ENCODE measurements at places on chromosomes 3 and 15. TPM values are rescaled to one million over a fixed set of nuclear protein-coding genes. Genes with fewer than 3 reads are reported as not detected.
A peak's percentile ranks its signal among the peaks of the same experiment; 100 is the strongest.

ACVR2B gene
- total RNA-seq: 7.0 TPM

ITGA11 gene
- 0.73 TPM for total RNA-seq

CYP8B1 gene
- total RNA-seq: not detected

NCEH1 gene
- 9.6 TPM for total RNA-seq

RBP2 gene
- not detected for total RNA-seq

SAMMSON gene
- not detected for total RNA-seq

GHSR gene
- not detected for total RNA-seq

DNA sequence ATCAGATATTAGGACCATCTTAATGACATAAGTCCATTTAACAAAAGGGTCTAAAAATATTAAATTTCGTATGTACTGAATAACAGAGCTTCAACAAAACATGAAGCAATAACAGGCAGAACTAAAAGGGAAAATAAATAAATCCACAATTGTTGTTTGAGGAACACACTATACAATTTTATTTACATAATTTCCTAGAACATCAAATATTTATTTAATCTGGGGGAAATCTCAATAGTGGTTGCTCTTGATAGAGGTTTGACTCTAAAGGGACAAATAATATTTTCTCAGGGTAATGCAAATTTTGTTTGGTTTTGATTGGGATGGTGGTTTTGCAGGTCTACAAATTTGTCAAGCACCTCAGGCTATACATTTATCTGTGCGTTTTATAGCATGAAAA lies 90.3 kb downstream of the BCHE start:
- no peak overlapping the region for H3K4me3 ChIP-seq
- H3K27ac ChIP-seq: no peak overlapping the region
- DNase-seq: no peak
- H3K36me3 ChIP-seq: no peaks in the 10 kb centered on the region
- no peaks in the 10 kb centered on the region for H3K4me1 ChIP-seq

DNA sequence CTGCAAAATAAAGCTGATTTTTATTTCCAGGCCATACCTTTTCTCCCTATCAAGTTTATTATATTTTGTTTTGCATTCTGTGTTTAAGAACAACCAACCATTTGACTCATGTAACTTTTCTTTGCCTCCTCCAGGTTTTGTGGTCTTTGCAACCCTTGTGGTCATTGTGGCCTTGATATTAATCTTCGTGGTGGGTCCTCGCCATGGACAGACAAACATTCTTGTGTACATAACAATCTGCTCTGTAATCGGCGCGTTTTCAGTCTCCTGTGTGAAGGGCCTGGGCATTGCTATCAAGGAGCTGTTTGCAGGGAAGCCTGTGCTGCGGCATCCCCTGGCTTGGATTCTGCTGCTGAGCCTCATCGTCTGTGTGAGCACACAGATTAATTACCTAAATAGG lies 27.6 kb downstream of the NIPA2 start:
- DNase-seq: no peak
- no peak overlapping the region for H3K4me3 ChIP-seq
- no peaks in the 10 kb centered on the region for H3K27me3 ChIP-seq
- peaks cover 70% of the 10 kb centered on the region for H3K36me3 ChIP-seq

DNA sequence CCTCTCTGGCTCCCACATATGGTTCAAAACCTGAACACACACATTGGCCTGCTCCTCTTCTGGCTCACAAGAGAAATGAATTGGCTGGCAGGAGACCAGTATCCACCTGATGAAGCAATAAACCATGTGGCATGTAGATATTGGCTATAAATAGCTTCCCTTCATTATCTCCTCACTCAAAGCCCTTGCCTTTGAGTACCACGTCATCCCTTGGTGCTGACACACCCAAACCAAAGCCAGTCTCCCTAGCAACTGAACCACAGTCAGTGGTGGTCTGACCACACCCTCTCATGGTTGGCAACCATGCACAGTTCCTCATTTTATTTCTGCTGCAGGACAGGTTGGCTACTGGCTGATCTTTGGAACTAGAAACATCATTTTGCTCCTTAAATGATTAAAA lies 98.8 kb downstream of the ZNF621 start:
- peak; percentile 86 for DNase-seq
- H3K27ac ChIP-seq: no peak overlapping the region
- peaks cover 26% of the 10 kb centered on the region for H3K36me3 ChIP-seq
- H3K4me1 ChIP-seq: peaks cover 15% of the 10 kb centered on the region
- no peak overlapping the region for H3K4me3 ChIP-seq

DNA sequence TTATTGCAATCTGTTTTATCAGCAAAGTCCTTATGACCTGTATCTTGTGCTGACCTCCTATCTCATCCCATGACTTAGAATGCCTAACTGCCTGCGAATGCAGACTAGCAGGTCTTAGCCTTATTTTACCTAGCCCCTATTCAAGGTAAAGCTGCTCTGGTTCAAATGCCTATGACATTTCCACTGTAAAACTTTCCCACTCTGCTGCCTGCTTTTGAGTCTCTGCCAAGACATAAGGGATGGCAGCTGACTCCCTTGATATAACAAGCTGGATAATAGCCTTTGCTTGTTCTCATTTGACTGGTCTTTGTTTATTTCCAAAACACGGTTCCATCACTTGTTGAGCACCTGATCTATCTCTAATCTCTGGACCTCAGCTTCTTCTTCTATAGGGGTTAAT lies 131.9 kb upstream of the STRIT1 start:
- H3K27me3 ChIP-seq: no peaks in the 10 kb centered on the region
- no peaks in the 10 kb centered on the region for H3K36me3 ChIP-seq
- no peaks in the 10 kb centered on the region for H3K4me1 ChIP-seq
- no peak for DNase-seq
- H3K27ac ChIP-seq: no peak overlapping the region

- DNase-seq: no peak
- peaks cover 29% of the 10 kb centered on the region for H3K27me3 ChIP-seq
- H3K27ac ChIP-seq: no peak overlapping the region
- H3K36me3 ChIP-seq: no peaks in the 10 kb centered on the region
- H3K4me3 ChIP-seq: no peak overlapping the region
Observed at GRCh38 chr3:115862849-115863248, 239.5 kb downstream of the GAP43 start.

GRCh38 chr3:4805662-4806061 lies 173.6 kb upstream of the BHLHE40 start:
- H3K27me3 ChIP-seq: no peaks in the 10 kb centered on the region
- H3K36me3 ChIP-seq: peaks cover 74% of the 10 kb centered on the region
- peak overlapping the region; percentile 79 for H3K27ac ChIP-seq
- H3K4me3 ChIP-seq: peak overlapping the region; percentile 58
- peaks cover 71% of the 10 kb centered on the region for H3K4me1 ChIP-seq

- peaks cover 23% of the 10 kb centered on the region for H3K27me3 ChIP-seq
- H3K27ac ChIP-seq: no peak overlapping the region
- H3K36me3 ChIP-seq: no peaks in the 10 kb centered on the region
- H3K4me1 ChIP-seq: no peaks in the 10 kb centered on the region
Observed at GRCh38 chr15:100760357-100760903, 119.2 kb upstream of the ALDH1A3 start.

DNA sequence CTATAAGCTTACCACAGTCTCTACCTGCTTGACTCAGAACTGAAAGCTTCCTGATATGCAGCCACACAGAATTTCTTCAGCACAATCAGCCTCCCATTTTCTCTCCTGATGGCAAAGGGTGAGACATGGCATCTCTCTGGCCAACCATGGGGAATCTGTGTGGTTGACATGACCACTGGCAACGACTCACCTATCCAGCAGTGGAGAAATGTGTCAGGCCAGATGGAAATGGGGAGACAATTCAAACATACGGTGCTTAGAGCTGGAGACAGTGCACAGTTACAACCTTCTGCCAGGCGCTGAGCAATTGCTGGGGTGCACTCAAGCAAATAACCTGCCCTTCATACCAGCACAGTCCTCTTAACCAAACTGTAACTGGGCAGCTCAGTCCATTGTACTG lies 3.6 kb downstream of the ZNF385D start:
- no peak for DNase-seq
- no peaks in the 10 kb centered on the region for H3K4me1 ChIP-seq
- H3K27me3 ChIP-seq: no peaks in the 10 kb centered on the region

GRCh38 chr3:4290272-4290893 lies 12.8 kb upstream of the SETMAR start:
- no peaks in the 10 kb centered on the region for H3K4me1 ChIP-seq
- no peak overlapping the region for H3K27ac ChIP-seq
- no peak for DNase-seq
- H3K4me3 ChIP-seq: no peak overlapping the region
- H3K27me3 ChIP-seq: peaks cover 12% of the 10 kb centered on the region

DNA sequence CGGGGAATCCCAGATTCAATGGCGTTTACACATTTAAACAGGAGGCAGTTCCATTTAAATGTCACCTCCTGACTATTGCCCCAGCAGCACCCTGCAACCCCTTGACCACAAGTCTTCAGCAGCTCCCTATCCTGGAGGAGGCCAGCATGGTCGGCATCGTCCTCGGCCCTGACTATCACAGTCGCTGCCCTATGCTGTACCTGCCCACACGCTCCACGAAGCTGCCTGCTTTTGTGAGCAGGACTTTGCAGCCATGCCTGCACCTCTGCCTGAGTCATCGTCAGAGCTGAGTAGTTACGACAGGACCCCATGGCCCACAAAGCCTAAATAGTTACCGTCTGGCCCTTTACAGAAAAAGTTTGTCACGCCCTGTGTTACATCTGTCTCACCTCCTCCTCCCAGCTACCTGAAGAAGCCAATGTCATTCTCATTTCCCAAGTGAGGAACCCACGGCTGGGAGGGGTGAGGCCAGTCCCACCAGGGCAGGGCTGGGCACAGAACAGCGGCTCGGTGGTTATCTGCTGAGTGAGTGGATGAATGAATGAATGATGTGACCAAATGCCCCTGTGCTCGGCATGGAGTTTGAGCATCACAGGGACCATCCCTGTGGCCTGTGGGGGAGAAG lies 47.8 kb upstream of the IQSEC1 start:
- no peak overlapping the region for H3K4me3 ChIP-seq
- peaks cover 5% of the 10 kb centered on the region for H3K27me3 ChIP-seq
- no peak for DNase-seq
- no peak overlapping the region for H3K27ac ChIP-seq
- H3K36me3 ChIP-seq: no peaks in the 10 kb centered on the region

DNA sequence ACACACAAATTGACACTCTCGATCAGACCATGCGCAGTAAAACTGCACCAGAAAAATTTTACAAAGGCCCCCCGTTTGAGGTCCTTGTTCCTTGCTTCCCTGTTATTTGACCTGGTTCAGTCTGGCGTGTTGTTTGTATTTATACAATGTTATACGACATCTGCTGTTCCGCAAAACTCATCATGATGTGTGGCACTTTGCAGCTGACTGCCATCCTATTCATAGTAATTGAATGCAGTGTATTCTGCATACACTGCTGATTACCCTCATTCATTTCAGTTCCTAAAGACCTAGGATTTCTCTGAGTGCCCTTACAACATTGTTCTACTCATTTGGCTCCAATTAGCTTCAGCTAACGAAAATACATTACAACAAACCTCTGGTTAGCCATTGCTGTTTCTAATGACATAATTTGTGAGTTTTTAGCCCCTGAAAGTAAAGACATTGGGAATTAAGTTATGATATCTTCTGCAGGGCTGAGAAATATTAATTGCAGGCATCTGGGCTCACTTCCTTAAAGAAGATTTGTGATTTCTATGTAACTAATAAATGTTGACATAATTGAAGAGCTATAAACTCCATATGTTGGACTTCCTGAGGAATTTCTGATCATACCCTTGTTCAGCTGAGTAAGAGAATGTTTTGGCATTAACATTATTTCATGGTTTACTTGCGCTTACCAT lies 75.7 kb downstream of the C3orf38 start:
- H3K27me3 ChIP-seq: no peaks in the 10 kb centered on the region
- H3K4me1 ChIP-seq: no peaks in the 10 kb centered on the region
- no peak overlapping the region for H3K27ac ChIP-seq

DNA sequence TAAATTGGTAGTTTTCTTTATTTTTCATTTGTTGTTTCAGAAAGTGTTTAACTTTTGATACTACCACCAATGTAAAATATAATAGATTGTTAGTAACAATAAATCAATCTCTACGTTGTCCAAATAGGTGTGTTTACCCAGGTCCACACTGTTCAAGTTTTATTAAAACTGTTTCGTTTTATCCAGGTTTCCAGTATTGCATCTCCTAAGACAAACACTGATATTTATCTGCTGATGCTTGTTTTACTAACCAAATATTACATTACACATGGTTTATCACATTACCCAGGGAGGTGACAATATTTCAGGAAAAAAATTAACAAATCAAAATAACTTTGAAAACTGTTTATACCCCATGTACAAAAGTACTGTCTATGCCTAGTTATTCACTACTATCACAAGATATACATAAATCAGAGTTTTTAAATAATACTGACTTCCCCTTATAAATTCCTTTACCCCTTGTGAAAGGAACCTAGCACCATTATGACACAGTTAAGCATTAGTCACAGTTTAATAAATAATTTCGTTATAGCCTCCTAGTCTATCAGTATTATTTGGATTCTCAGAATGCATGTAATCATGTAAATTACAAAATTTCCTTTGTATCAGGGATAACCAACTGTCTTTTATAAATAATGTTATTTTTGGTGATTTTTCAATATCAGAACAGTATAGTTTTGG lies 205.3 kb downstream of the ZBTB20 start:
- no peaks in the 10 kb centered on the region for H3K27me3 ChIP-seq
- H3K4me1 ChIP-seq: no peaks in the 10 kb centered on the region
- no peak for DNase-seq
- no peak overlapping the region for H3K4me3 ChIP-seq

GRCh38 chr3:125573216-125573615 lies 22.1 kb downstream of the OSBPL11 start:
- no peaks in the 10 kb centered on the region for H3K4me1 ChIP-seq
- DNase-seq: no peak
- H3K27me3 ChIP-seq: no peaks in the 10 kb centered on the region

- peaks cover 3% of the 10 kb centered on the region for H3K27me3 ChIP-seq
- no peaks in the 10 kb centered on the region for H3K36me3 ChIP-seq
Observed at GRCh38 chr15:52855157-52855556, 65.0 kb upstream of the ONECUT1 start.

DNA sequence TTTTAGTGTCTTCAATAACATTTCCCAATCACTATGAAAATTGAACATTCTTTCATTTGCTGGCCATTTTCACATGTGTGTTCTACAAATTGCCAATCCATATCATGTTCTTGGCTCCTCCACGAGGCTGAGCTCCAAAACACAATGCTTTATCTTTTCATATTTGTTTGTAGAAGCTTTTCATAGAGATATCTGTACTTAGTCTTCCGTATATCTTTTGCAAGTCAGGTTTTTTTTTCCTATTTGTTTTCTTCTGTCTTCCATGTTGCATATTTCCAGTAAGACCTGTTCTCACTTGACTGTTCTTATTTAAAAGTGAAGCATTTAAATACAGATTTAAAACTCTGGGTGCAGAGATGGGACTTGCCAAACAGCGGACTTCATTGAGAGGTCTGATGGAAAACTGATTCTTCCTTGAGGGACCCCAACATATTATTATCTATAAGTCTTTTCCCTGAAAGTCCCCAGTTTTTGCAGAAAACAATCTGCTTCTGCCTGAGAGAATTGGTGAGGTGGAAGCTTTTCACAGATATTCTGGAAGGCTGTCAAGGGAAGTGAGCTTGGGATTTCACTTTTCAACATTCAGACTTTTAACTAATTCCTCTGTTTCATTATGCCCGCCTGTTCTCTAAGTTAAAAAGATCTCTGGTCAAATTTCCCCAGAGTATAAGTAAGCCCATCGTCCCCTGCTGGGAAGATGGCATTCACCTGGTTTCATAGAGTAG lies 77.8 kb upstream of the KCNMB2 start:
- peaks cover 1% of the 10 kb centered on the region for H3K27me3 ChIP-seq
- no peaks in the 10 kb centered on the region for H3K36me3 ChIP-seq
- no peak for DNase-seq
- H3K4me1 ChIP-seq: no peaks in the 10 kb centered on the region
- H3K4me3 ChIP-seq: no peak overlapping the region

- H3K4me1 ChIP-seq: no peaks in the 10 kb centered on the region
- H3K27ac ChIP-seq: no peak overlapping the region
- no peak overlapping the region for H3K4me3 ChIP-seq
- DNase-seq: peak; percentile 33
- H3K27me3 ChIP-seq: peaks cover 6% of the 10 kb centered on the region
Observed at GRCh38 chr3:130539005-130539404, 22.0 kb downstream of the COL6A6 start.
